ENCODE measurements at places on chromosomes 12 and 14.

DNA sequence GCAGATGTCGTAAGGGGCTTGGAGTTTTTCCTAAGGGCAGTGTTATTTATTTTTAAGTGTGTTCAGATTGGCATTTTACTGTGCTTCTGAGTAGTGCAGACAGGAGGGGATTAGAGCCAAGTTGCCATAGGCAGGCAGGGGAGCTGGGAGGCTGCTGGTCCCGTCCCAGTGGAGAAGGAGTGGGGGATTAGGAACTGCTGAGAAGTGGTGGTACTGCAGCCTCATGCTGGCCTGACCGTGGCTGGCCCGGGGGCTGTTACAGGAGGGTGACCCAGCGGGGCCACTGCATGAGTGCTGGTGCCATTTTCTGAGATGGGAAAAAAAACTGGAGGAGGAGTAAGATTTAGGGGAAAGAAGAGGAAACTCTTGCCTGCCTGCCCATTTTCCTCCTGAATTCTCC, 52.3 kb upstream of the DLK1 start:
- no peak for DNase-seq

- no peak for DNase-seq
Observed at GRCh38 chr12:62332598-62332997, 72.4 kb downstream of the USP15 start.

GRCh38 chr12:124497658-124498057, 69.8 kb downstream of the NCOR2 start:
- DNase-seq = no peak

DNA sequence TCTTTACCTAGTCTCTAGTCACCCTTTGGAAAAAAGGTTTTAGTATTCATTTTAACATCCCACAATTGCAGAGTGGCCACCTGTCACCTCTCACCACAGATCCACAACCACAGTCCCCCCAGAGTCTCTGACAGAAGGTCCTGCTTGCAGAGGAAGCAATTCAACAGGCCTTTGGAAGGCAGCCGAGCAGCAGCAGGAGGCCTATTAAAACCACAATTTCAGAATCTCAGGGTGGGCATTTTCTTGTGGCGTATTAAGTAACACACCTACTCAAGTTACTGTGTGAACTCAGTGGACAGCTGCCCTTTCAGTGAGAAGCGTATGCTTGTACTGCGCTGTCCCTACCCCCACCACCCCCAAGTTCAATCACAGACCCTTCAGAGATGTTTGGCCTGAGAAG, 234.0 kb upstream of the HMGA2 start:
- no peak for DNase-seq

GRCh38 chr12:132279184-132279889, 50.1 kb downstream of the GALNT9 start:
- DNase-seq = no peak

GRCh38 chr14:55581342-55581771, 1.4 kb downstream of the KTN1 start:
- no peak for DNase-seq

- DNase-seq = no peak
Observed at GRCh38 chr14:52360831-52361230, 46.7 kb downstream of the PTGER2 start.

DNA sequence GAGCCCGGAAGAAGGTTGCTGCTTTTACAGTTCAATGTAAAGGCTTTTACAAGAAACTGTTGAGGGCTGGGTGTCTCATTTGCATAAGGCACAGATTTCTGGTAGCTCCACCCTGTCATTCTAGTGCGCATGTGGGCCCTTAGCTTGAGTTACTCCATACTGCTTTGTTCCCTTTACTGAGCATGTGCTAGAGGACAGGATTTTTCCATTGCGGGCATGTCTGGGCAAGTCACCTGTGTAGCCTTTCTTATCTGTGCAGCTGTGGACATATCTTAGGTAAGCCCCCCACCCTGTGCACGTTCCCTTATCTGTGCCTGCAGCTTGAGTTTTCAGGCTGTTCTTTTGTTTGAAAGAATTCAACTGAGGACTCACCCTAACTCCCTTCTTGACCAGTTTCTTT, 56.2 kb upstream of the ARHGAP5 start:
- DNase-seq = no peak

GRCh38 chr12:110104188-110105094, 19.7 kb upstream of the IFT81 start:
- no peak for DNase-seq

DNA sequence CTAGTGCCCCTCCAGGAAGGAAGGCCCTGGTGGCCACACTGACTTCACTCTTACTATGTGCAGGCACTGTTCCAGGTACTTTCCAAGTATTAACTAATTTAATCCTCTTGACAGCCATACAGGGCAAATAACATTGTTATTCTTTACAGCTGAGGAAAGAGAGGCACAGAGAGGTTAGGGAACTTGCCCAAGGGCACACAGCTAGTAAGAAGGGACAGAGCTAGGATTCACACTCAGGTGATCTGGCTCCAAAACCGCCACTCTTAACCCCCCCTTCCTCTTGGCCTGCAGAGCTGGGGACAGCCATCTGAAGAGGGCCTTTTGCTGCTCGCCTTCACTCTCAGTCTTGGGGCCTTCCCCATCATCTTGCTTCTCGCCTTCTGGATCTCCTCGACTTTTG, 4.0 kb downstream of the JDP2 start:
- DNase-seq = no peak

DNA sequence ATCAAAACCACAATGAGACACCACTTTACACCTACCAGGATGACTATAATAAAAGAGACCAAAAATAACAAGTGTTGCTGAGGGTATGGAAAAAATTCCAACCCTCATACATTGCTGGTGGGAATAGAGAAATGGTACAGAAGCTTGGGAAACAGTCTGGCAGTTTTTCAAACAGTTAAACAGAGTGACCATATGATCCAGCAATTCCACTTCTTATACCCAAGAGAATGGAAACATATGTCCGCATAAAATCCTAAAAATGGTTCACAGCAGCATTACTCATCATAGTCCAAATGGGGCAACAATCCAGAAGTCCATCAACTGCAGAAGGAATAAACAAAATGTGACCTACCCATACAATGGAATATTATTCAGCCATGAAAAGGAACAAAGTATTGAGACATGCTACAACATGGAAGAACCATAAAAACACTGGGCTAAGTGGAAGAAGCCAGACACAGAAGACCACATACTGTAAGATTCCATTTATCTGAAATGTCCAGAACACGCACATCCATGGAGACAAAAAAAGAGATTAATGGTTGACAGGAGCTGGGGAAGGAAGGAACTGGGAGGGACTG, 44.5 kb downstream of the CHGA start:
- DNase-seq = no peak

- DNase-seq = no peak
Observed at GRCh38 chr14:61103541-61104339, 122.7 kb downstream of the SLC38A6 start.

GRCh38 chr12:107662484-107662883, 23.1 kb upstream of the PWP1 start:
- no peak for DNase-seq

GRCh38 chr14:92473261-92473968, 40.2 kb upstream of the RIN3 start:
- no peak for DNase-seq

GRCh38 chr14:100535287-100536120, 51.7 kb downstream of the BEGAIN start:
- DNase-seq = no peak

DNA sequence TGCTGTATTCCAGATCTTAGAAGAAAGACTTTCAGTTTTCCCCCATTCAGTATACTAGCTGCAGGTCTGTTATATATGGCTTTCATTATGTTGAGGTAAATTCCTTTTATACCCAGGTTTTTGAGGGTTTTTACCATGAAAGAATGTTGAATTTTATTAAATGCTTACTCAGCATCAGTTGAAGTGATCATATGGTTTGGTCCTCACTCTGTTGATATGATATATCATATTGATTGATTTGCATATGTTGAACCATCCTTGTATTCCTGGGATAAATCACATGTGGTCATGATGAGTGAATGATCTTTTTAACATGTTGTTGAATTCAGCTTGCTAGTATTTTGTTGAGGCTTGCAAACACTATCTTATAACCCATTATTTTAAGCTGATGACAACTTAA, 96.7 kb downstream of the TRMT5 start:
- no peak for DNase-seq

- no peak for DNase-seq
Observed at GRCh38 chr14:54890788-54891187, 11.8 kb downstream of the GCH1 start.

- DNase-seq = no peak
Observed at GRCh38 chr14:59705866-59706265, 129.3 kb upstream of the CCDC175 start.

Data from NCI-H1092 (cell line).